Endodermal cell (in vitro differentiated cells): ENCODE measurements at places on chromosomes 11 and 22. TPM values are rescaled to one million over a fixed set of nuclear protein-coding genes. Genes with fewer than 3 reads are reported as not detected.

TRPC6 gene
- 1.1 to 1.7 TPM (median 1.2 TPM) in 3 replicates for total RNA-seq

GRCh38 chr22:38456841-38457699 lies 2.1 kb upstream of the KCNJ4 start:
- no peak for DNase-seq

GRCh38 chr11:116948391-116948790 lies 111.0 kb upstream of the APOA1 start:
- DNase-seq = no peak

OR8A1 gene
- total RNA-seq = 0.06 to 0.22 TPM in 2 of 3 replicates, not detected in the other

COMMD9 gene
- 53.5 and 61.4 TPM in 2 replicates for total RNA-seq
